Activated CD4-positive, CD25-positive, alpha-beta regulatory T cell (primary cell): ENCODE measurements at places on chromosomes 2 and 18.

DNA sequence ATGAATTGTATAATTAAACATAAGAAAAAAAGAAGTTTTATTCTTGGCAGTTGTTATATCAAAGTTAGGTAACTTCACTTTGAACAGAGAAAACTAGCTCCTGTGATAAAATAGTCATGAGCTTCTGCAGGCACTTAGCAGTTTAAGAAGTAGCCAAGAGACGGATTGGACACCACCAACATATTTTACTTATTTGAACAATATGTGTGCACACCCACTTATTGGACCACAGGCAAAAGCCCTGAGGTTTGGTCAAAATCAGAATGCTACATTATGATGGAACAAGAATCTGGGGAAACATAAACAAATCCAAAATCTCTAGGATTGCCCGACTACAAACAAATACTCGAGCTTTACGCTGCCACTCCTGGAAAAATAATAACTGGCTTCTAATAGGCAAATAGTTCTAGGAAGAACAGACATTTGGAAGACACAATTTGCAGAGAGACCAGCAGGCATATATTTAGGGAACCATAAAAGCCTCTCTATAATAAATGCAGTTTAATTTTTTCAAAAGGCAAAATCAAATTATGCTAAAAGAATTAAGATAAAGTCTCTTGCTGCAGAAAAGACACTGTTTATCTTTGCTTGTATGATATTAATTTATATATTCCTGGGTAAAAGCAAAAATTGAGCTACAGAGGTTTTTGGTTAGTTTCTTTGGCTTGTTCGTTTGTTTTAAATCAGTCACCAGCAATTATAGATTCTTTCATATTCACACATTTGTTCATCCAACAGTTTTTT lies 117.9 kb downstream of the CDC42EP3 start:
- DNase-seq, result no peak

GRCh38 chr2:120251880-120252224 lies 800 bp upstream of the RALB start:
- DNase-seq, result no peak

DNA sequence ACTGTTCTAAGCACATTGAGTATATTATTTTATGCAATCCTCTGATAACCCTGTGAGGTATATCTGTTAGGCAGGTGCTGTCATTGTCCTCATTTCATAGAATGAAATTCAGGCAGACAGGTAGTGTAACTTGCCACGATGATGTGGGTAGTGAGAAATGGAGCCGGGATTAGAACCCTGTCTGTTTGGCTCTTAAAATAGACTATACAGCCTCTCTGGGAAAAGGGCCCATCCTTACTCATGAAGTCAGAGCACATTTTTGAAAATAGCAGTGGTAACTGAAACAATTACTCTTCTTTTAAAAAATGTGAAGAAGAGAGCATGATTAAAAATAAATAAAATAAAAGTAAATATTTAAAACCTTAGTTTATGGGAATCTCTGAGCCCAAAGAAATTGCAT lies 23.0 kb downstream of the FAM171B start:
- no peak for DNase-seq

GRCh38 chr2:116680256-116680936 lies 1134.1 kb upstream of the DDX18 start:
- DNase-seq, result no peak

GRCh38 chr2:36487947-36488346 lies 110.0 kb downstream of the FEZ2 start:
- no peak for DNase-seq

GRCh38 chr18:63213331-63213900 lies 106.2 kb downstream of the BCL2 start:
- DNase-seq, result peak; percentile 30

DNA sequence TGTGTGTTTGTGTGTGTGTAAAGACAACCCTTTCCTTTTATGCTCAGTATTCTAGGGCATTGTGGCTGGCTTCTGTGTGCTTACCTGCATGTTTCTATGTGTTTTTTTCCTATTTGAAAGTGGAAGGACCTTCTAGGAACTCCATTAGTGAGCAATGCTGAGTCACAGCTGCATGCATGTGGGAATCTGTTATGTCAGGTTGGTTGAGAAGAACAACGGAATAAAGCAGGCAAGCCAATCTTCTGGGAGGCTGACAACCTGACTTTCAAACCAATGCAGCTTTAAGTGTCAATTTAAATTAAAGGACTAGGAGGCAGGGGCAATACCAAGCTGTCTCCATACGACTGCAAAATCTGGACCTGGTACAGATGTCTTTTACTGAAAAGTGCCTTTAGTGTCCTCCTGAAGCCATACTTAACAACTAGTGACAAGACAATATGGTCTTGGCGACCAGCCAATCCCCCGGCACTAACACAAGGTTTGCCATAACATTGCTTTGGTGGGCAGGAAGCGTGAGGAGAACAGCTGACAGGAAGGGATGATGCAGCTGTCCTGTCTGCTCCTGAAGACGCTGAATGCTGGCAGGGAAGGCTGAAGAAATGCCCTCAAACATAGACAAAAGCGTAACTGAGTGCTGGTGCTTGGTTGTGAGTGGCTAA lies 514.7 kb upstream of the CDH7 start:
- DNase-seq, result no peak

DNA sequence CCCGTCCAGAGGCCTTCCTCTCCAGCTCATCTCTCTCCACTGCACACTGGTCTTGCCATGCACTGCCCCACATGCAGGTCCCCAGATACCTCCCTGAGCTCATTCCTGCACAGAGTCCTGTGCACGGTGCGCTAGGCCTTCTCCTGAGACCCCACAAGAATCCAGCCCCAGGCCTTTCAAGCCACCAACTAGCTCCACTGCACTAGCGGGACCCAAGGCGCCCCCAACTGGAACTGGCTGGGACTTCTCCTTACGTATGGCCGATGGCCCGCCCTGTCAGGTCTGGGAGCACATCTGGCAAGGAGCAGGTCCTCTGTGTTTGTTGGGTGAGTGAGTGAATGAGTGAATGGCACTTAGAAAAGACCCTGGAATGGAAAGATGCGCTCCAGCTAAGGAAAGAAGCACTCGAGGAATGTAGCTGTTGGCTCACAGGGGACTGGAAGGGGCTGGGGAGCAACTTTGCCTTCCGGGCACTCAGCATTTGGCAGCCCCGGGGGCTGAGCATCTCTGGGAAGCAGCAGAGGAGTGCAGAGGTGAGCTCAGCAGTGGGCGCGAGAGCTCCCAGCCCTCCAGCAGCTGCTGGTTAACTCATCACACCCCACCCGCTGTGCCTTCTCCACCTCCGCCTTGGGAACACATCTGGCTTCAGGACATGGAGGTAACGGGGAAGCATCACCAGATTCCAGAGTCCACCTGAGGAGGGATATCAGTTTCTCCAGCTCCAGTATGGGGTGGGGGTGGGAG lies 223.1 kb downstream of the GLI2 start:
- DNase-seq, result no peak

GRCh38 chr2:226334981-226335720 lies 464.5 kb downstream of the IRS1 start:
- DNase-seq, result no peak

DNA sequence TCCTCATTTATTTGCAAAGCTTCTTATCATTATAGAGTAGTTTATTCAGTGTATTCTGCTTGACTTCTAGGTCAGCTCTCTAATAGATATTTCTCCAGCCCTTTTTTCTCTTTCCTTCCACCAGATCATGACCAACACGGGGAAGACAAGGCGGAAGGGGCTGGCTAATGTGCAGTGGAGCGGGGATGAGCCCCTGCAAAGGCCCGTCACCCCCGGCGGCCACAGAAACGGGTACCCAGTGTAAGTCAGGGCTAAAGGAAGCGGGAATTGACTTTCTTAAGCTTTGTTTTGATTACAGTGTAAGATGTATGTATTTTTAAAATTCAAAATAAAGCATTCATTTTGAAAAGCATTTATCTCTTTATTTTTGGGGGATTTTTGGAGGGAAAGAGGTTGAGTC lies 50.7 kb upstream of the B3GNT7 start:
- no peak for DNase-seq
